ENCODE measurements at places on chromosomes 12 and 14.

DNA sequence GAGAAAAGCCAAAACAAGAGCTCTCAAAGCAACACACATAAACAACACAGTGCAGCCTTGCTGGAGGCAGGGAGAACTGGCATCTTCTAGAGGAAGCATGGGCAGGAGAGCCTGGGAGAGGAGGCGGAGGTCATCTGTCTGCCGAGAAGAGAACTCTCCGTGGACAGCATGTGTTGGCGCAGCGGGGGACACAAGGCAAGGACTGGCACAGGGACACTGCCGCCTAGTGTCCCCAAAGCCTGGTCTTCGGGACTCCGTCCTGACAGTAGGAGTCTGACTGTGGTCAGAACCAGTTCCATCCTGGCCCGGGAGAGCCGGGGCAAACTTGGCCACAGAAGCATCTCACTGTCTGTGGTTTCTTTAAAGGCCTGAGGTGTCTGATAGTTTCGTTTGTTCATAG is 47.3 kb downstream of the KCNA1 start:
- no peak for DNase-seq

GRCh38 chr12:76936275-76937193 is 57.7 kb upstream of the CSRP2 start:
- DNase-seq = no peak

- no peak for DNase-seq
Observed at GRCh38 chr12:130120012-130120805, 42.1 kb upstream of the FZD10 start.

DNA sequence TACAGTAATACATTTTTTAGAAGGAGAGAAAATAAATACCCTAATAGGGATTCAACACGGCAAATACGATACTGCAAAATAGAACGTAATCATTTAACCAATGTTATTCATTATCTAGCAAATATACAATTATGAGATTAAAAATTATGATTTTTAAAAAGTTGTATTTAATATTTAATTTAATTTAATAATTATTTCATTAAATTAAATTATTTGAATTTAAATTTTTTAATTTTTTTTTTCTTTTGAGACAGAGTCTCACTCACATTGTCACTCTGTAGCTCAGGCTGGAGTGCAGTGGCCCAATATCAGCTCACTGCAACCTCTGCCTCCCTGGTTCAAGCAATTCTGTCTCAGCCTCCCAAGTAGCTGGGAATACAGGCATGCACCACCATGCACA is 42.0 kb downstream of the GXYLT1 start:
- DNase-seq = no peak

DNA sequence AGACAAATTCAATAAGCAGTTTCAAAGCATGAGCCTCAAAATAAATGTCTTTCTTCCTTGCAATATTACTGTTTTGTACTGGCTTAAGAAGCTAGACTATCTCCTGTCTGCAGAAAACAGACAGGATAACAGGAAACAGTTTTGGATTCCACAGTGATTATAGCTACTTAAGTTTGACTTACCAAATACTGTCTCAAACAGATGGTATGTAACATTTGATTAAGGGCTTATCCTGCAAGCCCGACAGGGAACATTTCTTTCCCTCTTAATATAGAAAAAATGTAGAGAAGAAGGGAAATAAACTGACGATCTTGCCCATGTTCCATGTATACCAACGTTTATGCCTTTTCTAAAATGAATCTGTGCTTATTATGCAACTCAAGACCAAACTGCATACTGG is 179.9 kb upstream of the EEA1 start:
- no peak for DNase-seq

GRCh38 chr12:52317468-52318052 is 3.6 kb downstream of the KRT83 start:
- DNase-seq = no peak

GRCh38 chr14:73461478-73462047 is 3.2 kb upstream of the NUMB start:
- no peak for DNase-seq

GRCh38 chr14:91586410-91586809 is 76.3 kb upstream of the PPP4R3A start:
- no peak for DNase-seq

DNA sequence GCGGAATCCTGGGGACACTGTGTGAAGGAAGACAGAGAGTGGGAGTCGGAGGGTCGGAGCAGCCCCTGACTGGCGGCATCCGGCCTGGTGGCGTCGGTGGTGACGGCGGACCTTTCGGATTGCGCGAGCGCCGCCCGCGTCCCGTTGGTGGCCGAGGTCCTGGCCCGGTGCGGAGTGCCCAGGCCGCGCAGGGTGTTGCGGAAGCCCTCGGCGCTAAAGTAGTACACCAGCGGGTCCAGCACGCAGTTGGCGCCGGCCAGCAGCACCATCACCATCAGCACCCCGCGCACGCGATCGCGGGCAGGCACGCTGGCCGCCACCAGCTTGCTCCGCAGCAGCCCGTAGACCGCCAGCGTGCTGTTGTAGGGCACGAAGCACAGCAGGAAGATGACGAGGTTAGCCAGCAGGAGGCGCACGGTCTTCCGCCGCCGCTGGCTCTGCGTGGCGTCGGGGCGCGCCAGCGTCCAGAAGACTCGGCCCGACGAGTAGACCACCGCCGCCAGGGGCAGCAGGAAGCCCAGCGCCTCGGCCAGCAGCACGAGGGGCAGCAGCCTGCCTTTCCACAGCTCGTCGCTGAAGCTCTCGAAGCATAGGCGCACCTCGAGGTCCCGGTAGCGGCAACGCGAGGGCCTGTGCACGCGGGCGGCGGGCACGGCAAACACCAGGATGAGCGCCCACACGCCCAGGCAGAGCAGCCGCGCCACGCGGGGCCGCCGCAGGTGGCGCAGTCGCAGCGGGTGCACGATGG is 13.1 kb upstream of the CHD4 start:
- DNase-seq = no peak

GRCh38 chr14:37936971-37937370 is 270.7 kb upstream of the SSTR1 start:
- no peak for DNase-seq

- DNase-seq = peak; percentile 10
Observed at GRCh38 chr12:116599285-116600136, 40.3 kb downstream of the MAP1LC3B2 start.

GRCh38 chr12:51863933-51864832 is 15.7 kb upstream of the FIGNL2 start:
- DNase-seq = no peak

DNA sequence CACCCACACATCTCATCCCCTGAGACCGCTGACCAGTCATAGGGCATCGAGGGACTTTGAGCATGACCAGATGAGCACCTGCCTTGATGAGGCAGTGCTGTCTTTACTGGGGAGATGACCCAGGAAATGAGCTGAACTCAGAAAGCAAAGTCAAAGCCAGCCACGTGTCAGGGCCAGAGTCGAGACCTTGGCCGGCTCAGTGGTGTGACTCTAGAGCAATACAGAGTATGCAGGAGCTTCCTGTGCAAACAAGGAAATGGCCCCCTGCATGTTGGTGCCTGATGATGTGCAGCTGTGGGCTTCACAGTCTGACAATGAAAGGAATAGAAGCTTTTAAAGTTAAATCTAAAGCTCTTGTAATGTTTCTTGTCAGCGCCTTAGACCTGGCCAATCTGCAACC is 332.9 kb downstream of the PCNX1 start:
- DNase-seq = no peak

DNA sequence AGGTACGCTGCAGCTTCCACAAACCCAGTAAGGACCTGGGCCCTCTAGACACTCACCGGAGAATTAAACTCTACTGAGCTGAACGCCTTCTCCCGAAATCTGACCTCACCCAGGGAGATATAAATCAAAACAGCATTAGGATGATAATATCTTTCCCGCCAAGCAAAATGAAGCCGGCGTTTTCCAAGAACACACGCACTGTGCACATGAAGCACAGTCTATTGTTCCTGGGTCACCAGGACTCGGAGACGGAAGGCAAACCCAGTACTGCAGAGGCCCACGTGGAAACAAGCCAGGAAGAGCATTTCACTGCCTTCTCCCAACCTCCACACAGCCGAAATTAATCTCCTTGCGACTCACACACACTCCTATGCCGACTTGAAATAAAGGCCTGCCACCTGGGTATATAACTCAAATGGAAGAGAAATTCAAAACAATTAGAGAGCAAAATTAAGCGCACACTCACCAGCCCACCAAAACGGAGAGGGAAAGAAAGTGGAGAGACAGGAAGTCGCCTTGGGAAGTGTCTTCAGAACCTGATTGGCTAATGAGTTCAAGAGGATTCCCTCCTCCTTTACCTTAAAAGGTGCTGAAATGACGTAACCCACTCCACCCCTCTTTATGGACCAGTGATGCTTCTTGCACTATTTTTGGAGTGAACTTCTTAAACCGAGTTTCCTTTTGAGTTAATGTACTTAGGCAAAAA is at the start of gene CCNB1IP1:
Gene CCNB1IP1 (minus strand): TSS at position 492 of the 706 bp plus-strand sequence. CDS start 16,756 bp downstream, outside the sequence.
- DNase-seq = no peak

GRCh38 chr14:93186956-93187355 is 1.8 kb downstream of the LYSET start:
- no peak for DNase-seq

GRCh38 chr12:124227951-124228711 is 66.8 kb upstream of the RFLNA start:
- no peak for DNase-seq

DNA sequence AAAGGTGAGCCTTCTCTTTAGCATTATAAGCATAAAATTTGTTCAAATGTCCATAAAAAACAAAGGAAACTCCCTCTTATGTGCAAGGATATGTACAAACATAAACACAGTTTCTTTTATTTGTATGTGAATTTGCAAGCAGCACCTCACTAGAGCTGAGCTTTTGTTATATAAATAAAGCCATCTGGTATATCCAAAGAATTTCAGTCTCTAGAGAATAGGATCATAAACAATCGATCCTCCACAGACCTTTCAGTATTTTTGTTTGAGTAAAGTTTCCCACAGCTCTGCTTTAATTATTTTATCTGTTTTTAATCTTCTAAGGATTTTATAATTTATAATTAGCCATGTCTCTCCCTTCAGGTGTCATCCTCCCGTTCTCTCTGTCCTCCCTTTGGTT is 89.2 kb downstream of the OTOGL start:
- DNase-seq = no peak

GRCh38 chr14:93155667-93156066 is 29.0 kb downstream of the MOAP1 start:
- DNase-seq = no peak

GRCh38 chr12:92271341-92271740 is 125.7 kb upstream of the BTG1 start:
- no peak for DNase-seq

GRCh38 chr12:65878540-65878939 is 54.3 kb downstream of the HMGA2 start:
- DNase-seq = no peak
